ENCODE measurements at places on chromosomes 16 and 17. TPM values are rescaled to one million over a fixed set of nuclear protein-coding genes. Genes with fewer than 3 reads are reported as not detected.

KRT222 gene
- total RNA-seq = 1.3 TPM

PCGF2 gene
- 53.5 TPM for total RNA-seq

CNGB1 gene
- total RNA-seq = 0.35 TPM

KCNH6 gene
- 0.27 TPM for total RNA-seq

PPL gene
- 60.5 TPM for total RNA-seq

- peak; percentile 92 for DNase-seq
- H3K4me1 ChIP-seq = peaks cover 15% of the 10 kb centered on the region
- H3K4me3 ChIP-seq = peak overlapping the region; percentile 34
- peaks cover 86% of the 10 kb centered on the region for H3K36me3 ChIP-seq
- no peaks in the 10 kb centered on the region for H3K27me3 ChIP-seq
Observed at GRCh38 chr16:89115216-89115861, 21.7 kb downstream of the ACSF3 start.

DNA sequence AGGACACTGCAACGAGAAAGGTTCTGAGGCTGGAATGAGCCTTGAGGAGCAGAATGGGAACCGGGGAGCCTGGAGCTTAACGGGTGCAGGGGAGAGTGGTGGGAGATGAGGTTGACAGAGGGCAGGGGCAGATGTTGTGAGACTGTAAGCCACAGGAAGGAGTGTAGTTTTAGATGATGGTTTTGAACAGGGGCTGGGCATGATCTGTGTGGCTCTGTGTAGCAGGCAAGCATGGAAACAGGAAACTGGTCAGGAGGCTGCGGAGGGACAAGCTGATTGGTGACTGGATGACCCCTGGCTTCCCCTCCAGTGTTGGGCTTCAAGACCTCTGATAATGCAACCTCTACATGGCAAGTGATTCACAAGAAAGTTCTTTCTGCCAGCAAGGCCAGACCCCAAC lies 1.4 kb upstream of the CNGB1 start:
- no peak overlapping the region for H3K27ac ChIP-seq
- no peak overlapping the region for H3K4me3 ChIP-seq
- no peak for DNase-seq
- H3K27me3 ChIP-seq = no peaks in the 10 kb centered on the region
- no peaks in the 10 kb centered on the region for H3K4me1 ChIP-seq
- no peaks in the 10 kb centered on the region for H3K36me3 ChIP-seq

DNA sequence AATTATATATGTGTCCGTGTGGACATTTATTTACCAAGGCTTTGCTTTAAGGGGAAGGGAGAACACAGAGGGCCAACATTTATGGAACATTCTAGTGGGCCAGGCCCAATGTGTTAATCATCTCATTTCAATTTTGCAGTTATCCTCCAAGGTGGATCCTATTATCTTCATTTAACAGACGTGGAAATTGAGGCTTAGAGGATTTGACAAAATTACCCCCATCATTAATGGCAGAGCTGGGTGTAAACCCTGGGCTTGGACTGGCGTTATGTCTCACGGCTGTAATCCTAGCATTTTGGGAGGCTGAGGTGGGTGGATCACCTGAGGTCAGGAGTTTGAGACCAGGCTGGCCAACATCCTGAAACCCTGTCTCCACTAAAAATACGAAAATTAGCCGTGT lies 26.4 kb downstream of the PITPNC1 start:
- H3K36me3 ChIP-seq = no peaks in the 10 kb centered on the region
- H3K27ac ChIP-seq = no peak overlapping the region
- H3K4me3 ChIP-seq = no peak overlapping the region
- H3K27me3 ChIP-seq = no peaks in the 10 kb centered on the region

- DNase-seq = no peak
- no peaks in the 10 kb centered on the region for H3K27me3 ChIP-seq
- no peak overlapping the region for H3K4me3 ChIP-seq
- H3K36me3 ChIP-seq = no peaks in the 10 kb centered on the region
Observed at GRCh38 chr17:40724656-40725055, 21.1 kb upstream of the KRT24 start.

DNA sequence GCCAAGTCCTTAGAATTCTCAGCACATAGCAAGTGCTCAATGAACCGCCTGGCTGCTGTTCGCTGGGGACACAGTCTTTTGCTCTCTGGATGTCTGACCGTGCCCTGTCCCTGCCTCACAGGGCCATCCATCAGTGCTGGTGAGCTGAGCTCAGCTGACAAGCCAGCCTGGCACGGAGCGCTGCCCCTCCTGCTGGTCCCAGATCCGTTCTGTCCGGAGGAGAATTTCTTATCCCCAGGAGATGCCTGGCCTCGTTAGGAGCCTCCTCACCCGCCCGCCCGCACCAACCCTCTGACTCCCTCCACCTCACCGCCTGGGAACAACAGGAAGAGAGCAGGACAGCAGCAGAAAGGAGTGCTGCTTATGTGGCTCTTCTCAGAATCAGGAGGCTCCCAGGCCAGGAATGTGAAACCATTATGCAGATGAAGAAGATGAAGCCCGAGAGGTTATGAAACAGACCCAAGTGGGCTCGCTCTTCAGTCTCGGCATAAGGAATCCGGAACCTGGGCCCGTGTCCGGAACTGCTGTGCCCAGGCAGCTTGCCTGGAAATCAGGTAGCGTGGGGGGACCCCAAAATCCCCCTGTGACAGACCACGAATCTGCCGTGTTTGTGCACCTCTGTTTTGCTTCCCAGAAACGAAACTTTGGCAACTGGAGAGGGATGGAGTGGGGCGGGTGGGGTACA lies 28.8 kb upstream of the RMI2 start:
- no peak overlapping the region for H3K27ac ChIP-seq
- no peaks in the 10 kb centered on the region for H3K36me3 ChIP-seq
- H3K4me3 ChIP-seq = no peak overlapping the region
- no peaks in the 10 kb centered on the region for H3K27me3 ChIP-seq
- peaks cover 18% of the 10 kb centered on the region for H3K4me1 ChIP-seq

- no peak for DNase-seq
- H3K4me3 ChIP-seq = no peak overlapping the region
- no peaks in the 10 kb centered on the region for H3K27me3 ChIP-seq
Observed at GRCh38 chr16:26598998-26599784, 467.5 kb upstream of the C16orf82 start.

DNA sequence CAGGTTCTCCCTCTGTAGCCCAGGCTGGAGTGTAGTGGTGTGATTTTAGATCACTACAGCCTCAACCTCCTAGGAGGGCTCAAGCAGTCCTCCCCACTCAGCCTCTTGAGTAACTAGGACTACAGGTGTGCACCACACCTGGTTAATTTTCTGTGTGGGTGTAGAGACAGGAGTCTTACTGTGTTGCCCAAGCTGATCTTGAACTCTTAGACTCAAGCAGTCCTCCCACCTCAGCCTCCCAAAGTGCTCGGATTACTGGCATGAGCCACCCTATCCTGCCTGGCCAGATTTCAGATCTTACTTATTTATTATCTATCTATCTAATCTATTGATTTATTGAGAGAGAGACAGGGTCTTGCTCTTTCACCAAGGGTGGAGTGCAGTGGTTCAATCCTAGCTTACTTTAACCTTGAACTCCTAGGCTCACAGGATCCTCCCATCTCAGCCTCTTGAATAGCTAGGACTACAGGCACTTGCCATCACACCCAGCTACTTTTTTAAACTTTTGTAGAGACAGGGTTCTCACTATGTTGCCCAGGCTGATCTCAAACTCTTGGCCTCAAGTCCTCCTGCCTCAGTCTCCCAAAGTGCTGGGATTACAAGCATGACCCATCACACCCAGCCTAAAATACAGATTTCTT lies 61.8 kb downstream of the TUBD1 start:
- no peaks in the 10 kb centered on the region for H3K36me3 ChIP-seq
- no peak for DNase-seq
- H3K27ac ChIP-seq = peak overlapping the region; percentile 73
- H3K4me1 ChIP-seq = peaks cover 50% of the 10 kb centered on the region
- no peak overlapping the region for H3K4me3 ChIP-seq

- H3K27ac ChIP-seq = peak overlapping the region; percentile 7
- no peak overlapping the region for H3K4me3 ChIP-seq
- DNase-seq = peak; percentile 65
- no peaks in the 10 kb centered on the region for H3K27me3 ChIP-seq
Observed at GRCh38 chr17:67165201-67165600, 79.8 kb downstream of the HELZ start.

GRCh38 chr17:73546770-73547536 lies 97.3 kb downstream of the SDK2 start:
- H3K4me3 ChIP-seq = no peak overlapping the region
- peaks cover 6% of the 10 kb centered on the region for H3K4me1 ChIP-seq
- H3K36me3 ChIP-seq = no peaks in the 10 kb centered on the region

DNA sequence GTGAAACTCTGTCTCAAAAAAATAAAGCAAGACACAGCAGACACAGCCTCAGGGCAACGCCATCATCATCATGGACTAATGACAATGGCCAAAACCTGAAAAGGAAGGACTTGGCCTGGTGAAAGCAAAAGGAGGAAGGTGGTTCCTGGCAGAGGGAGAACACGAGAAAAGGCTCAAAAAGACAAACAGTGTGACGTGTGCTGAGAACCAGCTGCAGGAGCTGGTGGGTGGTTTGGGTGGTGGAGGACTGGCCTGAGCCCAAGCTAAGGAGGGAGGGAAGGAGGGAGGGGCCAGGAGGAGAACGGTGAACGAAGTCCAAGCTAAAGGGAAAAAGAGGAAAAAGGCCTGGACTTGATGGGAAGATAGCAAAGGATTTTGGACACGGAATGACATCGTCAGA lies 85.1 kb downstream of the SLC39A11 start:
- H3K27me3 ChIP-seq = no peaks in the 10 kb centered on the region
- no peak for DNase-seq
- H3K27ac ChIP-seq = no peak overlapping the region
- H3K36me3 ChIP-seq = no peaks in the 10 kb centered on the region
- H3K4me1 ChIP-seq = no peaks in the 10 kb centered on the region
- no peak overlapping the region for H3K4me3 ChIP-seq

GRCh38 chr16:86297866-86298757 lies 212.2 kb upstream of the FOXF1 start:
- no peaks in the 10 kb centered on the region for H3K36me3 ChIP-seq
- no peak for DNase-seq
- peaks cover 8% of the 10 kb centered on the region for H3K4me1 ChIP-seq
- peak overlapping the region; percentile 36 for H3K27ac ChIP-seq
- H3K4me3 ChIP-seq = no peak overlapping the region

DNA sequence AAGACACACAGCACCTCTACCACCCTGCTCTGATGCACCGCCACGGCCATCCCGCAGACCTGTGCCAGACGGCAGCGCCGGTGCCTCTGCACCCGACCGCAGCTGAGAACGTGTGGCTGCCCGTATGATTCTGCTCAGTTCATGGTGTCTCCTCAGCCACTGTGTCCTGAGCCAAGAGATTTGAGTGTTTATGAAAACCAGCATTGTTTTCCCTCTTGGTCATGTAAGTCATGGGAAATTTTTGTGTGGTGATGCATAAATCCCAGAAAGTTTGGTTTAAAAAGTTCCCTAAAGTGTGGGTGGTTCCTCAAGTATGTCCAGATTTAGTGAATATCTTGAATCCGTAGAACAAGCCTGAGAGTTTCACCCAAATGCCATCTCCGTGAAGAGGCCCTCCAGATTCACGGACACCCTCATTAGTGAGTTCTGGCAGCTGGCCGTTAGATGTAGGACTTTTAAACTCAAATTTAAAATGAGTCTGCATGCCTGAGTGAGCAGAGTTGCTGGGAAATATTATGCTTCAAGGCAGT lies 57.6 kb downstream of the CDRT4 start:
- H3K4me1 ChIP-seq = peaks cover 12% of the 10 kb centered on the region
- H3K27me3 ChIP-seq = no peaks in the 10 kb centered on the region
- H3K4me3 ChIP-seq = no peak overlapping the region
- no peak for DNase-seq

DNA sequence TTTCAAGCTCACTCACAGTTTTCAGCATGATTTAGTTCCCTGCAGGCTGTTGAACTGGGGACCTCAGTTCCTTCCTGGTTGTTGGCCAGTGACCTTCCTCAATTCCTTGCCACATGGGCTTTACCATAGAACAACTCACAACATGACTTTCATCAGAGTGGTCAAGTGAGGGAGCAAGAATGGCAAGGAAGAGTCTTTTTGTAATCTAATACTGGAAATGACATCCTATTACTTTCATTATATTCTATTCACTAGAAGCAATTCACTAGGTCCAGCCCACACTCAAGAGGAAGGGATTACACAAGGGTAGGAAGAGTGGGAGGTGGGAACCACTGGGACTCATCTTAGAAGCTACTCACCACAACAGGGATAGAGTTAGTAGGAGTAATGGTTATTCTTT lies 57.6 kb downstream of the SYT17 start:
- H3K36me3 ChIP-seq = peaks cover 22% of the 10 kb centered on the region
- no peak for DNase-seq
- no peaks in the 10 kb centered on the region for H3K4me1 ChIP-seq
- no peak overlapping the region for H3K4me3 ChIP-seq

- H3K4me3 ChIP-seq = no peak overlapping the region
- no peak overlapping the region for H3K27ac ChIP-seq
- no peak for DNase-seq
- no peaks in the 10 kb centered on the region for H3K36me3 ChIP-seq
- H3K4me1 ChIP-seq = no peaks in the 10 kb centered on the region
Observed at GRCh38 chr17:80446645-80447405, 29.6 kb downstream of the NPTX1 start.

- H3K4me3 ChIP-seq = no peak overlapping the region
- no peak overlapping the region for H3K27ac ChIP-seq
- H3K27me3 ChIP-seq = peaks cover 100% of the 10 kb centered on the region
- DNase-seq = no peak
- H3K4me1 ChIP-seq = peaks cover 8% of the 10 kb centered on the region
Observed at GRCh38 chr17:48631693-48632578, 5.8 kb upstream of the HOXB9 start.

DNA sequence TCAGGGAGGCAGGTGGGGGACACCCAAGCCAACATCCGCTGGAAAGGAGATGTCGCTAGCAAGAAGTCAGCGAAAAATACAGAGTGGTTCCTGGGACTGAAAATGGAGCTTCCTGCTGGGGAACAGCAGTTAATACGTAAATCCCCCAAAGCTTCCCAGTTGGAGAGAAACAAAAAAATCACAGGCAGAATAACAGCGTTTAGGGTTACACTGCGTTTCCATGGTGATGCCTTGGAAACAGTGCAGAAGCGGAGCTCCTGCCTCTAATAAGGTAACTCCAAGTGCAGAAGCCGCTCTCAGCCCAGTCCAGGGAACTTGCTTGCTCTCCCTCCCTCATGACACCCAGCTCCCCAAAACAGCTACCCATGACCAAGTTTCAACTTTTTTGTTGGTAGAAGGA lies 73.4 kb downstream of the PLD6 start:
- peaks cover 96% of the 10 kb centered on the region for H3K36me3 ChIP-seq
- no peaks in the 10 kb centered on the region for H3K27me3 ChIP-seq
- peaks cover 24% of the 10 kb centered on the region for H3K4me1 ChIP-seq
- no peak overlapping the region for H3K4me3 ChIP-seq
- no peak for DNase-seq

- no peak for DNase-seq
- peaks cover 40% of the 10 kb centered on the region for H3K36me3 ChIP-seq
- no peak overlapping the region for H3K27ac ChIP-seq
- H3K27me3 ChIP-seq = no peaks in the 10 kb centered on the region
Observed at GRCh38 chr17:65013613-65014391, 42.7 kb downstream of the GNA13 start.
